ENCODE measurements at places on chromosomes 12 and 14. TPM values are rescaled to one million over a fixed set of nuclear protein-coding genes. Genes with fewer than 3 reads are reported as not detected.

The SAMD15 gene
- total RNA-seq: 20.8 TPM

The STYK1 gene
- 18.7 TPM for total RNA-seq

The ASB2 gene
- 1.4 TPM for total RNA-seq

The AMIGO2 gene
- total RNA-seq: 19.6 TPM

The METTL25 gene
- total RNA-seq: 26.5 TPM

The ADCY4 gene
- total RNA-seq: 3.2 TPM

The ADAM21 gene
- 0.69 TPM for total RNA-seq

The EID3 gene
- total RNA-seq: 6.5 TPM

The ARHGEF40 gene
- total RNA-seq: 23.5 TPM

The OVCH1 gene
- total RNA-seq: 2.1 TPM

The OTX2 gene
- total RNA-seq: 17.1 TPM

The LARP4 gene
- total RNA-seq: 67.4 TPM

The CACNA2D4 gene
- total RNA-seq: 0.92 TPM

The KRT74 gene
- not detected for total RNA-seq

The HOXC13 gene
- not detected for total RNA-seq

The KLRF2 gene
- not detected for total RNA-seq

The FOXG1 gene
- total RNA-seq: 19.8 TPM

The KRT5 gene
- total RNA-seq: 0.46 TPM

The IFI27L1 gene
- 15.7 TPM for total RNA-seq

The ASPG gene
- 0.46 TPM for total RNA-seq

The DCAF11 gene
- 67.6 TPM for total RNA-seq

The HOXC4 gene
- total RNA-seq: not detected

The FBLN5 gene
- 10.1 TPM for total RNA-seq

The KLRG1 gene
- 9.0 TPM for total RNA-seq

The BATF gene
- total RNA-seq: 1.6 TPM

The KCNA1 gene
- 6.7 TPM for total RNA-seq

The SYNE2 gene
- 91.6 TPM for total RNA-seq

The TAS2R20 gene
- total RNA-seq: 10.4 TPM

The GUCY2C gene
- total RNA-seq: not detected

The CNTN1 gene
- total RNA-seq: 654 TPM

The AICDA gene
- total RNA-seq: not detected

The BDKRB1 gene
- total RNA-seq: not detected

The HRK gene
- 2.3 TPM for total RNA-seq

The ADCY6 gene
- 35.5 TPM for total RNA-seq

The TMEM179 gene
- 56.7 TPM for total RNA-seq

The CLEC12A gene
- 0.23 TPM for total RNA-seq

The CMKLR1 gene
- 2.8 TPM for total RNA-seq

The LPAR5 gene
- 1.2 TPM for total RNA-seq

The ATG2B gene
- 37.6 TPM for total RNA-seq

The RNFT2 gene
- total RNA-seq: 56.3 TPM

The HCAR2 gene
- 0.23 TPM for total RNA-seq

The ZNF384 gene
- 17.3 TPM for total RNA-seq

The SLC2A14 gene
- 0.23 TPM for total RNA-seq

The HOXC12 gene
- not detected for total RNA-seq

The KLHL33 gene
- 0.23 TPM for total RNA-seq

The INHBC gene
- total RNA-seq: not detected

The VASH1 gene
- total RNA-seq: 39.9 TPM

The GLT8D2 gene
- 11.5 TPM for total RNA-seq

The RILPL1 gene
- 6.2 TPM for total RNA-seq

The RACGAP1 gene
- 37.8 TPM for total RNA-seq

The GPR162 gene
- 87.9 TPM for total RNA-seq

The B4GALNT1 gene
- 47.5 TPM for total RNA-seq

The CIROP gene
- total RNA-seq: not detected
